Activated CD4-positive, CD25-positive, alpha-beta regulatory T cell (primary cell): ENCODE measurements at places on chromosomes 4 and X.

GRCh38 chrX:20595928-20596575, 329.3 kb upstream of the RPS6KA3 start:
- DNase-seq = no peak

DNA sequence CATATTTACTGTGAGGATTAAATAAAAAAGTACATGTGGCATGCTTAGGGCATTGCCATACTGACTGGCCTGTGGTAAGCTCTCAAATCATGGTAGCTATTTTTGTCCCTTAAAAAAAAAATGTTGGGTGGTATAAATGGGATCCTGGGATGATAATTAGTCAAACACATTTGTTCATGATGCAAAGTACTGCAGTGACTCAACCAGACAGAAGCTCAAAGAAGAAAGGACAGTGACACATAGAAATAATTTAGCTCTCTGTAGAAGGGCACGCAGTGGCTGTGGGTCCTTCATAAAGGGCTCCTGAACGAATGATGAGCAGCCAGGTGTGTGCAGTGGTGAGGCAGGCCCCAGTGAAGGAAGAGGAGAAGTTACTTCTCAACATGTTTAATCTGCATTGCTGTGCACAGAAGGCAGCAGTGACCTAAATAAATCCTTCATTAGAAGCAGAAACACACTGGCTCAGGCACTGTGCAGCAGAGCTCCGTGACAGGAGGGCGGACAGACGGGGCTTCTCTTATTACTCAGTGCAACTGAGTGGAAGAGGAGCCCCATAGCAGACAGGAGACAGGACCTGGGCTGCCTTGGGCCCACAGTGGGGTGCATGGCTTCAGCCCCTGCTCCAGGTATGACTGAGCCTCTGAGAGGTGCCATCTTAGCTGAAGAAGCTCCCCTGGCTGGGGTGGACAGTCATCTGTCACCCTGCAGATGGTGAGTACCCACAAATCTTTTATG, 20.3 kb downstream of the HS3ST1 start:
- no peak for DNase-seq

- no peak for DNase-seq
Measured at GRCh38 chr4:83646538-83647239, 110.8 kb downstream of the GPAT3 start.

DNA sequence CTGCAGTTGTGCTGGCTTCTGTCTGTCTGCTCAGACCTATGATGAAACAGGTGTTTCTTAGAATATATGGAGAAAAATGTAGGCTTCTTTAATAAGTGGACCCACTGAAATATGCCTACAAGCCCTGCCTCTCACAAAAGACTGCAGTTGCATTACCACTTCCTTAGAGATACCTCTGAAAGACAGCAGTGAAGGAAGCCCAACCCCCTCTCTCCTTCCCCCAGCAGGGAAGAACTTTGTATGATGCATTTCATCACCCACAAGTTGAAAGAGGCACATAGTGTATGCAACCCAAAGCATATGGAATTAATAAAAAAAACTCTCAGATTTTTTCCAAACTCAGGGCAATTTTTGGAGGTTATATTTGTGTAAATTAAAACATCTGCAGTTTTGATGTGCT, 916.7 kb downstream of the TECRL start:
- DNase-seq = no peak

DNA sequence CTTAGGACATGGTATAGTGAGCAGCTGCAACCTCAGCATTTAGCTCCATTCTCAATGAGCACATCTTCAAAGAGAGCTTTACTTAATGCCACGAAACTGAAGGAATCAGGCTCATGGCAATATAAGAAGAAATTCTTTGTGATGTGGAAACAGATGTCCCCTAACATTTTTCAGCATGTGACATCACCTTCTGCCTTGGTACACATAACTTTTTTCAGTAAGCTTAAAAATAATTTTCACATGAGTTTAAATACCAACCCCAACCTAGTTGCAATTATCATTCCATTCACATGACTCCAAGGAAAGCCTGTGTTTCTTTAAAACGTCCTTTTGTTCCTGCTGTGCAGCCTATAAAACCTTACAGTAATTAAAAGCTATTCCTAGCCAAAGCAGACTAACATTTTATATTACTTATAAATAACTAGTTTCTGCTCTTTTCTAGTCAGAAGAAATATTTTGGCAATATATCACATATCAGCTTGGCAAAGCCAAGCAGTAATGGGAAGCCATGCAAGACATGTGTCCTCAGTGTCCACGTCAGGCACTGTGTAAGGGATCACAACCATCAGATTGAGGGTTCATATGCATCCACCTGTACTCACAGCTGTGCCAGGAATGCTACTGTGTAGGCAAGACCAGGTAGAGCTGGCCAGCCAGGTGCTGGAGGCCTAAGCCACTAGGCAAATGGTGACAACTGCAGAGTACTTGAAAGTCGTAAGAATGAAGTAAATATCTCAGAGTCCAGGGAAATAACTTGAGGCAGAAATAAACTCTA, 466.6 kb downstream of the INPP4B start:
- no peak for DNase-seq

GRCh38 chr4:89110541-89110985, 770 bp upstream of the TIGD2 start:
- no peak for DNase-seq

DNA sequence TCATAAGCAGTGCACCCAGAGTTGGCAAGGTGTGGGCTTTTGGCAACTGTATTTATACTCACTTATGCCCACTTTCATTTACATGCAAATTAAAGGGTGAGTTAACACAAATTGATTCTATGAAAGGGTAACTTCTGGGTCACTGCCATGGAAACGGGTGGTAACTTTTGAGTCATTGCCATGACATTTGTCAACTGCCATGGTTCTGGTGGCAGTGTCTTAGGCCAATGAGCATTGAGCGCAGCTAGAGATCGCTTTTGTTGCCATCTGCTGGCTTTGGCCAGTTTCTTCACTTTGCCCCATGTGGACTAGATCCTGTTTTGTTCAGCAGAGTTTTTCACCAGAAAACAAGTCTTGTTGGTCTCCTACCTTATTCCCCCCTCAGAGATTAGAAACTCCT, 170.8 kb upstream of the NUDT6 start:
- DNase-seq = no peak

- no peak for DNase-seq
Measured at GRCh38 chr4:101355246-101355645, 7.9 kb upstream of the PPP3CA start.
